ENCODE measurements at places on chromosomes 4 and X. TPM values are rescaled to one million over a fixed set of nuclear protein-coding genes. Genes with fewer than 3 reads are reported as not detected.

DNA sequence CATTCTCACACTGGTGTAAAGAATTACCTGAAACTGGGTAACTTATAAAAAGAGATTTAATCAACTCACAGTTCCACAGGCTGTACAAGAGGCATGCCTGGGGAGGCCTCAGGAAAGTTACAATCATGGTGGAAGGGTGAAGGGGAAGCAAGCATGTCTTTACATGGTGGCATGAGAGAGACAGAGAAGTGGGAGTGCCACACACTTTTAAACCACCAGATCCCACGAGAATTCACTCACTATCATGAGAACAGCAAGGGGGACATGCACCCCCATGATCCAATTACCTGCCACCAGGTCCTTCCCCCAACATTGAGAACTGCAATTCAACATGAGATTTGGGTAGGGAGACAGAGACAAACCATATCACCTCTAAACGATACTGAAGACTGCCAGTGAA is 23.0 kb downstream of the EPGN start:
- H3K36me3 ChIP-seq = no peaks in the 10 kb centered on the region
- H3K4me1 ChIP-seq = no peaks in the 10 kb centered on the region
- H3K4me3 ChIP-seq = no peak overlapping the region
- no peaks in the 10 kb centered on the region for H3K27me3 ChIP-seq
- H3K27ac ChIP-seq = no peak overlapping the region

The PRDM5 gene
- total RNA-seq = 12.1 TPM

DNA sequence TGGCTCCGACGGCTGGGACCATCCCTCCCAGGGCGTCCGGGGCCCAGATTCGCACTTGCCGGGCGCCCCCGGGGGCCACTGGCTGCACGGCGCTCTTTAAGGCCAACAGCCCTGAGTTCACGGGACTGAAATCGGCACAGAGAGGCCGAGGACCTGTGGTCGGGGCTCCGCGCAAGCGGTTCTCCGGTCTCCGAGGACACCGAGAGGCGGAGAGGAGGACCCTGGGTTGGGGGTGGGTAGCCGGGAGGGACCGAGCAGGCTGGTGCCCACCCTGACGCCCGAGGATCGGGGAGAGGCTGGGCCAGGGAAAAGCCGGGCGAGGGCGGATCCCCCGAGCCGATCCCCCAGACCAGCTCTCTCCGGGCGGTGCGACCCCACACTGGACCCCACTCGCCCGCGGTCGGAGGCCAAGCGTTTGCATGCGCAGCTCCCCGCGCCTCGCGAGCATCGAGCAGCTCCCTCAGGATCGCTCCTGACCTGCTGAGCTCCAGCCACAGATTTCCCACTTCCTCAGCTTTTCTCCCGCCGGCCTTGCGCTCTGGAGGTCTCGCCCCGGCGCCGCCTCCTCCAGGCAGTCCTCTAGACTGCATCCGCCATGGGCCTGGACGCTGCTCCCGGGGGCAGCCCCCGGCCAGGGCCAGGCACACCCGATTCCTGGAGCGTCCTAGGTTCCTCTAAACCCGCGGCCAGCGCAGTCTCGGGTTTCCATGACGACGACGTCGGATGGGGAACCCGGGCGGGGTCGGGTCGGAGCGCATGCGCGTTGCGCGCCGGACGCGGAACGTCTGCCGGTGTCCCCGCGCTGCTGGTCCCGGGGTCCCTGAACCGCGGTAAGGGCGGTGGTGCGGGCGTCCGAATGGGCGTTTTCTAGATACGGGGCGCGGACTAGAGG is 17.6 kb upstream of the NAT8L start:
- DNase-seq = peak; percentile 90
- no peaks in the 10 kb centered on the region for H3K36me3 ChIP-seq
- peaks cover 90% of the 10 kb centered on the region for H3K27me3 ChIP-seq
- peak overlapping the region; percentile 55 for H3K4me3 ChIP-seq

The CT45A10 gene
- total RNA-seq = not detected

GRCh38 chr4:76758290-76758882 is 139.6 kb downstream of the SOWAHB start:
- H3K36me3 ChIP-seq = peaks cover 24% of the 10 kb centered on the region
- peak; percentile 62 for DNase-seq
- H3K4me1 ChIP-seq = no peaks in the 10 kb centered on the region
- H3K27me3 ChIP-seq = no peaks in the 10 kb centered on the region
- H3K27ac ChIP-seq = no peak overlapping the region

The NAP1L5 gene
- 4.7 TPM for total RNA-seq

DNA sequence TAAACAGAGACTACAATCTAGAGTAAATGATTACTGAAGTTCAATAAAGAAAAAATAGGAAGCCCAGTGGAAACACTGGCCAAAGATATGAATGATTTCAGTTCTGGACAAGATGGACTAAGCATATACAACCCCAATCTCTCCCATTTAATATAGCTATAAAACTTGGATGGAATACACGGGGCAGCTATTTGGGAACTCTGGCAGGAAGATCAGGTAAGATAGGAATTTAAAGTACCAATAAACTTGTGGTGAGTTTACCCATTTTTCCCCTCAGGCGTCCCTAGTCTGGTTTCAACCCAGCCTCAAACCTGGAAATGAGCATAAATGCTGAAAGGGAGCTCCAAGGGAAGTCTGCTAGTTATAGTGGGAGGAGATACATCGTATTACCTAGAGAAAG is 20.4 kb downstream of the NUP54 start:
- H3K36me3 ChIP-seq = peaks cover 60% of the 10 kb centered on the region
- H3K27ac ChIP-seq = no peak overlapping the region
- no peak overlapping the region for H3K4me3 ChIP-seq
- H3K27me3 ChIP-seq = no peaks in the 10 kb centered on the region
- no peaks in the 10 kb centered on the region for H3K4me1 ChIP-seq

DNA sequence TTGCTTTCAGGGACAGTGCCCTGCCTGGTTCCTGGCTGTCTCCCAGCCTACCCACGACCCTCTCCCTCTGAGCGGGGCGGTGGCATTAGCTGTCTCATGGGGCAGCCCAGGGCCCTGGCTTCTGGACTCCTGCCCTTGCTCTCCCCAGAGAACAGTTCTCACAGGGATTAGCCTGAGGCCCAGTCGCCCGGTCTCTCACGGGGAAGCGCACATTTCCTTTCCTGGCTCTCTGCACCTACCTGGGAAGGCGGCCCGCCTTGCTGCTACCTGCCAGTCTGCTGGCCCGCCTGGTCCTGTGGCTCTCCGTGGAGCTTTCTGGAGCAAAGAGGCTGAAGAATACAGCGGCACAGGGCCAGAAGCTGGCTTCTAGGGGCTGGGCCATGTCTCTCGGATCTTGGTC is 128.4 kb downstream of the FHDC1 start:
- DNase-seq = no peak
- no peaks in the 10 kb centered on the region for H3K4me1 ChIP-seq
- no peaks in the 10 kb centered on the region for H3K36me3 ChIP-seq
- no peak overlapping the region for H3K27ac ChIP-seq
- no peak overlapping the region for H3K4me3 ChIP-seq

DNA sequence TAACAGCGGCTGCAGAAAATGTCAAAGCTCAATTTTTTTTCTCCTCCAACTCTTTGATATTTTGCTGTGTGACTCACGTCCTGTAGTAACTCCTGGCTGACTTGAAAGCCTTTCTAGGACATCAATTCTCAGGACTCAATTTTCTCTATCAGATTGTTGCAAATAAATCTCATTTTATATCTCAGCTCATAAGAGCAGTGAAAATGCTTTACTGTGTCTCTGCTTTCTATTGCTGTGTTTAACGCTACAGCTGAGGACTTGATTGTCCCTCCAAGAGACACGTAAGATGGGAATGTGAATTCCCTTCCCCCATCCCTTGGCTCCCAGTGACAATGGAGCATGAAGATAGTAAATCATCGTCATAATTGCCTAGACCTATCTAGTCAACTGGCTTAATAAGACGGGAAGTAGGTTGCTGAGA is 20.5 kb upstream of the CBR4 start:
- no peaks in the 10 kb centered on the region for H3K36me3 ChIP-seq
- H3K27me3 ChIP-seq = no peaks in the 10 kb centered on the region
- no peak for DNase-seq

- no peak for DNase-seq
- no peaks in the 10 kb centered on the region for H3K36me3 ChIP-seq
- H3K4me3 ChIP-seq = no peak overlapping the region
- H3K27ac ChIP-seq = no peak overlapping the region
- H3K27me3 ChIP-seq = peaks cover 100% of the 10 kb centered on the region
Measured at GRCh38 chrX:25020391-25020904, 4.7 kb upstream of the ARX start.

DNA sequence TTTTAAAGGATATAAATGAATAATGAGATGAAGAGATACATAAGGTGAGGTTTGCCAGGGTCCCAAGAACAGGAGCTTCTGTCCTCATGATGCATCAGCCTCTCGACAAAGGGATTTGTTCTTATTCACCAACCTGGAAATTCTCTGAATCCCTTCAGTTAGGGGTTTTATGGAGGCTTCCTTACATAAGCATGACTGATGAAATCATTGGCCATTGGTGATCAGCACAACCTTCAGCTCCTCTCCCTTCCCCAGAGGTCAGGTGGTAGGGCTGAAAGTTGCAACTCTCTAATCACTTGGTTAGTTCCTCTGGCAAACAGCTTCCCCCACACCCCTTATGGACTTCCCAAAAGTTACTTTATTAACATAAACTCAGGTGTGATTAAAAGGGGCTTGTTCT is 222.0 kb downstream of the SPRY1 start:
- H3K27me3 ChIP-seq = no peaks in the 10 kb centered on the region
- no peak overlapping the region for H3K27ac ChIP-seq
- peaks cover 15% of the 10 kb centered on the region for H3K4me1 ChIP-seq
- no peak for DNase-seq
- no peak overlapping the region for H3K4me3 ChIP-seq

DNA sequence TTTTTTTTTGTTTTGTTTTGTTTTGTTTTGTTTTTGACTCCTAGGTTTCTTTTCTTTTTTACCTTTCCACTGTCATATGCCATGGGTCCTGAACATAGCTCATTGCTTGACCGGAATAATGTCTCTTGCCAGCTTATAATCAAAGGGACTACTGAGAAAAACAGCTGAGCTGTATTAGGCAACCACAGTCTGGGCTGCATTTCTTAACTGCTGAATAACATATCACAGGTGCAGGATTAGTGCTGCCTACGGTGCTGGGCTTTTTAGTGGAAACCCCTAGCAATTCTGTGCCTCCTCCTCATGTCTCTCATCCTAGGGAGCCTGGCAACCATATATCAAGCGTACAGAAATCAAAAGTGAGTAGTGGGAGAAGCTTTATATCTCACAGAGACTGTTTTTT is 333.5 kb downstream of the BMPR1B start:
- H3K36me3 ChIP-seq = no peaks in the 10 kb centered on the region
- no peak for DNase-seq
- H3K4me3 ChIP-seq = no peak overlapping the region
- no peak overlapping the region for H3K27ac ChIP-seq

GRCh38 chrX:63282077-63282476 is 69.1 kb downstream of the SPIN4 start:
- no peak overlapping the region for H3K4me3 ChIP-seq
- no peak overlapping the region for H3K27ac ChIP-seq
- no peaks in the 10 kb centered on the region for H3K27me3 ChIP-seq
- H3K4me1 ChIP-seq = no peaks in the 10 kb centered on the region

DNA sequence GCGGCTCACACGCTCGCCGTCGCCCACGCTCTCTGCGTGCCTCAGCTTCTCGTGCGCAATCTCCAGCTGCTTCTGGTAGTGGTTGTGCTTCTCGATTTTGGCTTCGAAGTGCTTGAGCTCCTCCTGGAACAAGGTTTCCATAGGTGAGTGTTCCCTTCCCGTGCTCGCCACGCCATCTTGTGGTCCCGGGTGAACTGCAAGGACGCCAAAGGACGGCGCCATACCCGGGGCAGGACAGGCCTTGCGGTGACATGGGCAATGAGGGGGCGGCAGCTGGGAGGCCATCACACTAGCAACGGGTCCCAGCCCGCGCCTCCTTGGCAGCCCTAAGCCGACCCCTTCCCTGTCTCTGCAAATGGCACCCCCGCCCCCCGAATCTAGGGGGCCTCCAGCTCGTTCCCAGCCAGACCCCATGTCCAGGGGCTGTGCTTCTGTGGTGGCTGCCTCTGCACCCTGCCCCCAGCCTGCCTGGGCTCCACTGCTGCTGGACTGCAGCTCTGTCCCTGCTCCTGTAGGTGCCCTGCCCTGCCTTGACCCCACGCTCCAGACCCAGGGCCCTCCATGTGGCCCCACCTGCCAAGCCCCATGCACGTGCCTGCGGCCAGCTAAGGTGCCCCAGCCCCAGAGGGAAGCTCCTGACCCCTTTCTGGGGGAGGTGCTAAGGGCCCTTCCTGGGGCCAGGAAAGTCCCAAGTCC is 17.3 kb downstream of the LRPAP1 start:
- H3K36me3 ChIP-seq = peaks cover 3% of the 10 kb centered on the region
- H3K4me3 ChIP-seq = no peak overlapping the region
- no peaks in the 10 kb centered on the region for H3K4me1 ChIP-seq
- DNase-seq = no peak
- no peaks in the 10 kb centered on the region for H3K27me3 ChIP-seq
- H3K27ac ChIP-seq = no peak overlapping the region

The USP51 gene
- total RNA-seq = 3.3 TPM

- no peaks in the 10 kb centered on the region for H3K4me1 ChIP-seq
- no peak for DNase-seq
- no peaks in the 10 kb centered on the region for H3K27me3 ChIP-seq
- H3K27ac ChIP-seq = no peak overlapping the region
- no peak overlapping the region for H3K4me3 ChIP-seq
- H3K36me3 ChIP-seq = no peaks in the 10 kb centered on the region
Measured at GRCh38 chr4:72582853-72583252, 13.8 kb upstream of the ADAMTS3 start.

DNA sequence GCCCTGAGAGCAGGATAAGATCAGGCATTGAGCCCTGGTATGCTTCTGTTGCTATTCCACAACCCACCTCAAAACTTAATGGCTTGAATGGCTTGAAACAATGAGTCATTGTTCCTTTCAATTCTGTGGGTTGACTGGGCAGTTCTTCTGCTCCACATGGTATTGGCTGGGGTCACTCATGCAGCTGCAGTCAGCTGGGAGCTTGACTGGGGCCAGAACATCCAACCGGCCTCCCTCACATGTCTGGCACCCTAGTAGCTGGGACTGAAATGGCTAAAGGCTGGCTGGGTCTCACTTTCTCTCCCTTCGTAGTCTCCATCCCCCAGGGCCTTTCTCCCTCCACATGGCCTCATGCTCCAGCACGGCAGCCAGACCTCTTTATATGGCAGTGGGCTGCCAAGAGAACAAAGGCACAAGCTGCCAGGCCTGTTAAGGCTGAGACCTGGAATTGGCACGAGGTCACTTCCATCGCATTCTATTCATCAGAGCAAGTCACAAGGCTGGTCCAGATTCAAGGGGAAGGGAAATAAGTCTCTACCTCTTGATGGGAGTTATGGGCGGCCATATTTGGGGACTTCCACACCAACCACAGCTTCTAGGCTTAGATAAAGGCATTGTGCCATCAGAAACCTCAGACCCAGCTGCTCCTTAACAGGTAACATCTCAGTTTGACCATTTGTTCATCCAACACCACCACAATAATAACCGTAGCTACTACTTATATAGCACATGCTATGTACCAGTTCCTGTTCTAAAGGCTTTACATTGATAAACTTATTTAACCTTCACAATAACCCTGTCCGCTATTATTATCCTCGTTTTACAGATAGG is 159.7 kb upstream of the ATP6AP2 start:
- no peak for DNase-seq
- no peaks in the 10 kb centered on the region for H3K27me3 ChIP-seq
- no peak overlapping the region for H3K27ac ChIP-seq
- H3K4me1 ChIP-seq = no peaks in the 10 kb centered on the region

The OTUD6A gene
- total RNA-seq = not detected
